ENCODE measurements at places on chromosomes 6 and 20.

- no peak for DNase-seq
Observed at GRCh38 chr6:117351521-117351920, 74.2 kb downstream of the ROS1 start.

- no peak for DNase-seq
Observed at GRCh38 chr20:18138266-18138582, 561 bp downstream of the KAT14 start.

DNA sequence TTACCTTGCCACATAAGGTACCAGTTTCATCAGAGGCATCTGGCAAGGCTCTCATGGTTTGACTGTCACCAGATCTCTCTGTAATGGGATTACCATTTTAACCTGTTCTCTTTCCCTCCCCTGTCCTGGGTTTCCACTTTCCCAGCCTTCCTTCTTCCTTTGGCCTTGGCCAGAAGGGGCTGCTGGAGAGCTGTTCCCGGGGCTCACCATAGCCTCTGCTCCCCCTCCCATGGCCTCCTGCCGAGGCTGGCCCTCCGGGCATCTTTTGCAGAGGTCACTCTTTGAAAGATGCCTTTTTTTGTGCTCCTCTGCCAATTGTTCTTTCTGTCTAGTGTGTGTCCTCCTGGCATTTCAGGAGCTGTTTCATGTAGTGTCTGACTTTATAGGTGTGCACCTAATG, 100.7 kb upstream of the SCP2D1 start:
- no peak for DNase-seq

GRCh38 chr6:158717341-158718330, 67.8 kb downstream of the SYTL3 start:
- DNase-seq: no peak

DNA sequence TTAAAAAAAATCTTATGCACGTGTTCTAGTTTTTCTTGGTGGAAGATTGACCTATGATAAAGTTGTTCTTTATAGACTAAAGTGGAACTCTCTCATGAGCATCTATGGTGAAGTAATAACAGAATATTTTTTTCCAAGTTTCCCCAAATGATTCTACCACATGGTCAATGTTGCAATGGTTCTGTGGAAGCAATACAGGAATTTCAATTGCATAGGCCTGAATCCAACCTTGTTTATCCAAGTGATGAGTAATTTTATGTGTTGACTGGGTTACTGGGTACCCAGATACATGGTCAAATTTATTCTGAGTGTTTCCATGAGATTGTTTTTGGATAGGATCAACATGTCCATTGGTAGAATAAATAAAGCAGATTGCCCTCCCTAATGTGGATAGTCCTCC, 581.5 kb downstream of the MMUT start:
- no peak for DNase-seq

- peak; percentile 83 for DNase-seq
Observed at GRCh38 chr6:28136585-28137504, 4.8 kb upstream of the ZKSCAN8 start.

DNA sequence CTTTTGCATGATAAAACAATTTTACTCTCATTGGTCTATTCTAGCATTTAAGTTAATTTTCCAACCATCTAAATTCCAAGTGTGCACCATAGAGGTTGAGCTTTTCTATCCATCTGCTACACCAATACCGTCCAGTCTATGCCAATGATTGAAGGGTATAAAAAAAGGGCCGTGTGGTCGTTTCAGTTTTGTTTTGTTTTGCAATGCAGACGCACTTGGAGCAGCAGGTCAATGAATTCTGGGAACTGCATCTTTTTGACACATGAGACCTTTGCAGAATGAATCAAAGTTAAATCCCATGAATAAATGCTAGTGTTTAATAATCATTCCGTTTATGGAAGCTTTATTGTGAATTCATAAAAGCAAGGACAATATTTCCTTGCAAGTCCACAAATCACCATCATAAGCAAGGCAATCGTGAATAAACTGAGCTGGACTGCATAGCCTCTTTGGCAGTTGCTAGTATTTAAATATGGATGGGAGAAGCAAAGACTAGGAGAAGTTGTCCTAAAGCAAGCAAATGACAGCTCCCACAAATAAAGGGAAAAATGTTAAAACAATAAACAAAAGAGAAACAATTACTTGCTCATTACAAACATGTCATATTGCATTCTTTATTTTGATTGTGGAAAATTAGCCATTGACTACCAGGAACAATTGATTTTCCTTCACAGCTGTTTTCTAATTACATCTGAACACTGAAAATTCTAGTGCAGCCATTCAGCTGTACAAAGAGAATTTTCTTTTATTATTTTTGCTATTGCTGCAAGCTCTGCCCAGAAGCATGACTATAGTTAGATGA, 649.7 kb upstream of the GJE1 start:
- no peak for DNase-seq

- DNase-seq: no peak
Observed at GRCh38 chr20:58880994-58881752, 28.7 kb downstream of the GNAS start.

GRCh38 chr20:50711113-50711825, 19.9 kb upstream of the RIPOR3 start:
- no peak for DNase-seq

DNA sequence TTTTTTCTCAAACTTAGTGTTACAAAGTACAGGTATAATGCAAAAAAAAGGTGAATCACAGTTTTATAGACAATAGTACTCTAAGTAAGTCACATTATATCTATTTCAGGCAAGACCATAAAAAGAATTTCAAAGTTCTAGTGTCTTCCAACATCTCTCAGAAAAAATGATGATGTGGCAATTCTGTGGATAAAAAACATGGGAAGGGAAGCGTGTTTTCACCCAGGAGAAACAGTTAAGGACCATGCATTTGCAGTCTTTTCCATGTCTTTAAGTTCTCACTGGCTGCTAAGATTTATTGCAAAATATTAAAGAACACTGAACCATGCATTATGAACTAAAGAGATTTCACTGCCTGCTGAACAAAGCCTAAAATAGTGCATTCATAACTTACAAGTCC, 1.8 kb downstream of the SSR1 start:
- no peak for DNase-seq

DNA sequence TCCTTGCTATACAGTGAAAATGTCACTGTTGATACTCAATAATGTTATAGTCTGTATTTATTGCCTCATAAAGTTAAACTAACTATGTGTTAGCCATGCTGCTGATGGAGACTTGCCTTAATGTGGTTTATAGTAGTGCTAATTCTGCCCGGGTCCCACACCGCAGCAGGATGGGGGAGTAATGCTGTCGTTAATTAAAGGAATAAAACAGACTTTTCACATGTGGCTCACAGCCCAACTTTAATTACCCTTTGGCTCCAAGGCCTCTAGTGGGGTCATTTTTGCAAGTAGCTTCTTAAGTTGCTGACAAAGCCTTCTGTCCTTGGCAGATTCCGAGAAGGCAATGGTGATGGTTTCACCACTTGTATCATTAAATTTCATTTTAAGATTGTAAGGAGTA, 634.3 kb downstream of the TBC1D32 start:
- DNase-seq: no peak

- no peak for DNase-seq
Observed at GRCh38 chr20:23052904-23053303, 3.4 kb upstream of the THBD start.

- DNase-seq: no peak
Observed at GRCh38 chr20:5116875-5117274, 2.9 kb downstream of the PCNA start.

- no peak for DNase-seq
Observed at GRCh38 chr6:67914419-67914818, 720.7 kb upstream of the ADGRB3 start.

GRCh38 chr6:159941286-159942113, 27.4 kb upstream of the IGF2R start:
- DNase-seq: no peak

GRCh38 chr20:41260734-41261220, 56.8 kb downstream of the ZHX3 start:
- no peak for DNase-seq

GRCh38 chr6:79868098-79868722, 79.1 kb downstream of the ELOVL4 start:
- no peak for DNase-seq

- peak; percentile 17 for DNase-seq
Observed at GRCh38 chr20:21272279-21272678, 30.9 kb upstream of the XRN2 start.

DNA sequence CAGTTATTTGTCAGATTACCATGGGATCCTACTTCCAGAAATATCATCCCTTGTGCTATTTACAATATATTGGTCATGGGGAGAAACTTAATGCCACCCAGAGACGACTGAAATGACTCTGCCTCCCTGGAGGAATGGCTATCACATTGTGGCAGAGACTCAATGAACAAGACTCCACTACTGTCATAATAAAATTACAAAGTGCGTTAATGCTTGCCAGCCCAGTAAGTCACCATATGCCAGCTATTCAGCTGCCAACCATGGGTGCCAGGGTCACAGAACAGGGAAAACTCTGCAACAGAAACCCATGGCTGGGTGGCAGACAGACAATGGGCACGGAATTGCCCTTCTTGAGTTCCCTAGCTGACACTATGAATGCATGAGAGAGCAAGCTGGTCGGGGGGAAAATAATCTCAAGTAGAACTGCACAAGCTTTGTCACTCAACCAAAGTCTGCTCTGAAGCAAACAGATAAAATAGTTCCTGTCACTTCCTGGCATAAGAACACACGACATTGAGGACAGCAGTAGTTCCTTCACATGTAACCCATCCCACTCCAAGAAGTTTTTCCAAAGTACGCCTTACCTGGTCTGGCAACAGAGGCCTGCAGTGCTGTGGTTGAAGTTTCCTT, 32.1 kb downstream of the TP53INP2 start:
- DNase-seq: no peak

GRCh38 chr20:19252451-19253120, 40.1 kb downstream of the SLC24A3 start:
- peak; percentile 14 for DNase-seq

DNA sequence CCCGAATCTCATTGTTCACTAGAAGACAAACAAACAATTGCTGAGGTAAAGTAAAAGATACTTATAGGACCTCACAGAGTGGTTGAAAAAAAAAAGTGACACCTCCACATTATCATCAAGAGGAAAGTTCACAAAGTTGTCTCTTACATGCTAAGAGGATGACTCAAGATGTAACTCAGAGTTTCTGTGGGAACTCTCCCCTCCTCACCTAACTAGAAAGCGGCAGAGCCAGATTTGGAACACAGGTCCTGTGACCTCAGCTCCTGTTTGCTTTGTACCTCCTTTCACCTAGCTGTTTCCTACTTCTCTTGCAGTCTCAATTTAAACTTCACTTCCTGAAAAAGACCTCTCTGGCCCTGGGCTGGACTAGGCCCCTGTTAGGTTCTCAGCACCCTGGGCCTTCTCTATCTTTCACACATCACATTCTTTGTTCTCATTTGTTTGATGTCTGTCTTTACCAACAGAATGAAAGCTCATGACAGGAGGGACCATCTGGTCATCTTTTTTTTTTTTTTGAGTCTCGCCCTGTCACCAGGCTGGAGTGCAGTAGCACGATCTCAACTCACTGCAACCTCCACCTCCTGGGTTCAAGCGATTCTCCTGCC, 60.8 kb downstream of the CD24 start:
- no peak for DNase-seq
